ENCODE measurements at places on chromosomes 13 and 19.

- DNase-seq, result peak; percentile 45
These were observed 21.1 kb upstream of the ZNF766 start for GRCh38 chr19:52248241-52248640.

DNA sequence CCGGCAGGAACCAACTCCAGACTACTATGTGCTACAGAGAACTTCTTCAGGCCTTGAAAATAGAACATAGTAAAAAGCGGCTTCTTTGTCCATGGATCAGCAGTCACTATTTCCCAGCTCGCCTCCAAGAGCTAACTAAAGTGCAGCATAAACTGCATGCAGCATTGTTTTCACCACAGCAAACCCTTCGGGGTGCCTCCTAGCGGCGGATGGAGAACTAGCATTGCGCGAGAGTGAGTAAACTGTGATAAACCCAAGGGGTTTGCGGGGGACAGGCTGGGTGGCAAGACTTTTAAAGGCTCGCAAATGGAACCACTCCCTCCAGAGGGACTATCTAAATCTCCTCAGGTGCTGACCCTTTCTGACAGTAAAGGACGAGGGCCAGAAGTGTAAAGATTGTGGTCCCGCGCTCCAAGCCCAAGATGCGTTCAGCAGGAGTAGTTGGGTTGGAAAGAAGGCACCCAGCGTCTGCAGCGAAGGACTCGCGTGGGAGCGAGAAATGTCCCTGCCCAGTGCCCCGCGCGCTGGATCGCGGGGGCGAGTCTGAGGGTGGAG, 21.5 kb upstream of the SGCG start:
- peak; percentile 23 for DNase-seq

GRCh38 chr13:109751477-109751876, 34.9 kb downstream of the IRS2 start:
- no peak for DNase-seq

DNA sequence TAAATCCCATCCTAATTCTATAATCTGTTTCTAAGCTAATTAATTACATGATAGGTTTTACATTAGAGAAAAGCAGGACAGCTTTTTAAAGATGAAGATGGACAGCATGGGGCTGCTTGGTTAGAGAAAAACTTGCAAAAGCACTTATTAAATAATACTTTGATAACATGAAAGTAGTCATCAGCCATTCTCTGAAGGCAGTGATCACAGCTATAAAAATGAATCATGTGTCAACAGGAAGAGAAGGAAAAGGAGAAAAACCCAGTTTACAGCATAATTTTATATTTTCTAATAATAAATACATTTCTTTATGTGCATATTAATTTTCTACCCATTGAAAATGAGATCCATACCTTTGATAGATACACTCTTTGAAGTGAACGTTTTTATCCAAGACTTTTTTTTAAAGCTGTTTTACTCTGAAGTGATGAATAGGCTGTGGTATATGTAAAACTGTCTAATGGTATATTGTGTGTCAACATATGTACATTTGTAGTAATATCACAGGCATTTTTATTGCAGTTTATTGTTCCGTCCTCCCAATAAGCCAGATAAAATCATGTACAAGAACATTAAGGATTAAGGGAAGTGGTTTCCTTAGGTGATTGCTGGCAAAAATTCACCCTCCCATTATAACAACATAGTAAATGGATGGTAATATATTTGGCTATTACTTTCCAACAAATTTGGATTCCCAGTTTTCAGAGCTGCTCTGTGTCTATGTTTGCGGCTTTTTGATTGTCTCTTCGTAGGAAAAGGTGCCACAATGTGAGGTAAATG, 1.3 kb upstream of the KLF5 start:
- no peak for DNase-seq

GRCh38 chr19:39409208-39410016, 2.8 kb downstream of the ZFP36 start:
- DNase-seq, result peak; percentile 67

- DNase-seq, result no peak
These were observed 79.2 kb downstream of the SIPA1L3 start for GRCh38 chr19:37986048-37986750.

DNA sequence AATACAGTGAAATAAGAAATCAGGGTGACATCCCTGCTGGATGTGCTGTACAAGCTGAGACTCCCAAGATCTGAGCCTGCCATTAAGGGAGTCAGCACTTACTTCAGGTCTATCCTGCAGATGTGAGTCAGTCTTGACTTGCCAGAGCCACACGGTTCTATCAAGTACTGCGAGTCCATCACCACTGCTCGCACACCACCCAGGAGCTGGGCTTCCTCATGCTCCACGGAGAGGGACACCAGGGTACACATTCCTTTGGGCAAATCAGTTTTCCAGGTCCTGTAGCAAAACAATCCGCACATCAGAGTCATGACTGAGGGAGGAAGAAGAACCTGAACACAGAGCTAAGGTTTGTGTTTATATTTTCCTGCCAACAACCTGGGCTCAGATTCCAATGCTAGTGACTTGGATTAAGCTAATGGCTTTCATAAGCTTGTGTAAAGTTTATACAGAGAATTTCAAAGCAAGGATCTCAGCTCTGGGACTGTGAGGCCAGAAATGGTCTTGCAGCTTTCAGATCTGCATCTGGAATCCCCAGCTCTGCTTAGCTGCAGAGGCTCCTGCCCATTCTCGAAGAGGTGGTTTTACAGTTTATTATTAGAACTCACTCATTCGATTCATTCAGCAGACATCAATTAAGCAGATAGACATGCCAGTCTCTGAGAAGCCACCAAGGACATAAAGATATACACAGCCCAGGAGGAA, 90.6 kb downstream of the KL start:
- DNase-seq, result no peak

- peak; percentile 87 for DNase-seq
These were observed 105.5 kb downstream of the MBNL2 start for GRCh38 chr13:97327506-97328221.

- no peak for DNase-seq
These were observed 43.9 kb downstream of the RAB20 start for GRCh38 chr13:110517505-110518225.

DNA sequence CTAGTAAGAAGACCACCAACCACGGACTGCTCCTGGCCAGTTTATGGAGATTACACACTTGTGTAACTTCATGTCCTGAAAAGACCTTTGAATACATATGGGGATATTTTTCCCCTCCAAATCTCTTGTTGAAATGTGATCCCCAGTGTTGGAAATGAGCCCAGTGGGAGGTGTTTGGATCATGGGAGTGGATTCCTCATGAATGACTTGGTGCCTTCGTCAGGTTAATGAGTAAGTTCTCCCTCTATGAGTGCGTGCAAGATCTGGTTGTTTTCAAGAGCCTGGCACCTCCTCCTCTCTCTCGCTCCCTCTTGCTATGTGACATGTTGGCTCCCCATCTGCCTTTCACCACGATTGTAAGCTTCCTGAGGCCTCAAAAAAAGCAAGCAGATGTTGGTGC, 769.0 kb upstream of the SLITRK1 start:
- DNase-seq, result no peak

DNA sequence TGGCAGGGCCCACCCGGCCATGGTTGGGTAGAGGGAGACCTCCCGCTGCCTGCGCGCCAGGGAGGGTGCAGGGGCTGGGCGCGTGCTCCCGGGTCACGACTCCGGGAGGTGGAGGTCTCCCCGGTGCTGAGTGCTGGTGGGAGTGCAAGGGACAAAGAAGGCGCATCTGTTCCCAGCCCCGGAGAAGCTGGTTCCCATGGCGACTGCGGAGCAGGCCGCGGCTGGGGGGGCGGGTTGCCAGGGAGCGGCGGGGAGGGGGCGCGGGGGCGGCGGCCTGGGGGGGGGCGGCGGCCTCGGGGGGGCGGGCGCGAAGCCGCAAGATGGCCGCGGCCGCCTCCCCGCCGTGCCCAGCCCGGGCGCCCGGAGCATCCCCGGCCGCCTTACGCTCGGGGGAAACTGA, 1.2 kb downstream of the CBARP start:
- no peak for DNase-seq

DNA sequence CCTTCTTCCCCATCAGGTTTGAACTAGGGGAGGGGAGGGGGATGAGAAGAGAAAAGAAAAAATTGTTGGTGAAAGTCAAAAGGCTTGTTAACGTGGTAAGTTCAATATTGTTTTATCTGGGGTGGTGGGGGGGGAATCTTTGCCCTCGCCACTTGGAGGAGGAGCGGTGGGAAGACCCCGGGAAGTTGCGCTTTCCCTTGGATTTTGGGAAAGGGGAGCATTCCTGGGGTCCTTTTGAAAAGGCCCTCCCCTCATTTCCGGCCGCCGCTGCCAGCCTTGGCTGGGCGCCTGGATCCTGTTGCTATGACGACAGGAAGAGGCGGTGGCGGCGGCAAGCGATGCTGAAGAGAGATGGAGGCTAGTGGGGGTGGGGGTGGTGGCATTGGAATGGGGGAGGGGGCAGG, 4.6 kb upstream of the CACNG8 start:
- no peak for DNase-seq

Measured in erythroblast (primary cell).